ENCODE measurements at places on chromosomes 1 and 21.

DNA sequence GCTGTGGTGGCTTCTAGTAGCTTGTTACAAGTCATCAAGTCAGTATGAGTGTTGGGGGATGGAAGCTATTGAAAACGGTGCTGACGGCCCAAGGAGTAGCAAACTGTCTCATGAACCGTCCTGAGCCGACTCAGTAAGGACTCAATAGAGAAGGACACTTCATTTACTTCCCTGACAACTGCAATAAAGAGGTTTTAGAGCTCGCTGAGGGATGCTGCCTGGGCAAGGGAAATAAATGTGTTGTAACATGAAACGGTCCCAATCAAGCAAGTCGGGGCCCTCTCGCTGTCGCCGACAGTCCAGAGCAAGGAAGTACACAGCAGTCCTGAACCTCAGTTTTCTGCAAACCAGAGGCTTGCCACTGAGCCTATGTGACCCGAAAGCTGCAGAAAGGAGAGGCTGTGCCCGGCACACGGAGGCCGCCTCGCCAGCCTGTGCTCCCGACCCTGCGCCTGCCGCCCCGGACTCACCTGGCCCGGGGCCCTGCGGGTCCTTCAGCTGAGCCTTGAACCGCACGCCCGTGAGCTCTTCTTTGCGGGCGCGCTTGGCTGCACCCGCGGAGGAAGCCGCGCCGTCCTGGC lies 423 bp downstream of the URB1 start:
- no peak for DNase-seq

DNA sequence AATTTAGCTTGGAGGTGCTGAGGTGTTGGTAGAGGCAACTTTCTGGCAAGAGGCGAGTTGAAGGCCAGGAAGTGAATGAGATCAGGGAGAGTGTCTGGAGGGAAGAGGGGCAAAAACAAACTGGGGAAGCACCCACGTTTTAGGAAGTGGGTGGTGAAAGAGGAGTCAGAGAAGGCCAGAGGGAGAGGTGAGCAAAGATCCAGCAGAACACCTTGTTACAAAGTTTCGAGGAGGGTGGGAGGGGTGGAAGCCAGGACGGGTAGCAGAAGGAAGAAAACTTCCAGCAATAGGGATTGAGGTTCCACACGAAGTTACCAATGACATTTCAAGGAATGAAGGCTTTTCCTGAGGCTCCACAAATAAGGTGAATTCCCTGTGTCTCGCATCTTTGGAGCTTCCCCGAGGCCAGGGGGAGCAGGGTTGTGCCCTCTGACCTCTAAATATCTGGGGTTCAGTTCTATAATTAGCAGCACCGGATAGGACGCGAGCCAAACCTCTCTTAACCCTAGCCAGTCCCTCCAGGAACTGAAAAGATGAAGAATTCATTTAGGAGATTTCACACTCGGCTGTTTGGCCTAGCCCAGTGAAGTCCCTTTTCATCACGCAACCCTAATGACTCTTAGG lies 578 bp upstream of the SESN2 start:
- DNase-seq: no peak

DNA sequence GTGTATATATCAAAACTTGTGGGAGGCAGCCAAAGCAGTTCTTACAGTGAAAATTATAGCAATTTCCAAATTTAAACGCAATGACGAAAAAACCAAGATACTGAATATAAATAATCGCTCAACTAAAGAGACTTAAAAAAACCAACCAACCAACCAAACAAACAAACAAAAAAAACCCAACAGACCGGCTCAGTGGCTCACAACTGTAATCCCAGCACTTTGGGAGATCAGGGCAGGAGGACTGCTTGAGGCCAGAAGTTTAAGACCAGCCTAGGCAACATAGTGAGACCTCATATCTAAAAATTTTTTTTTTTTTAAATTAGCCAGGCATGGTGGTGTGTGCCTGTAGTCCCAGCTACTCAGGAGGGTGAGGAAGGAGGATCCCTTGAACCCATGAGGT lies 23.4 kb downstream of the RPL5 start:
- DNase-seq: no peak

DNA sequence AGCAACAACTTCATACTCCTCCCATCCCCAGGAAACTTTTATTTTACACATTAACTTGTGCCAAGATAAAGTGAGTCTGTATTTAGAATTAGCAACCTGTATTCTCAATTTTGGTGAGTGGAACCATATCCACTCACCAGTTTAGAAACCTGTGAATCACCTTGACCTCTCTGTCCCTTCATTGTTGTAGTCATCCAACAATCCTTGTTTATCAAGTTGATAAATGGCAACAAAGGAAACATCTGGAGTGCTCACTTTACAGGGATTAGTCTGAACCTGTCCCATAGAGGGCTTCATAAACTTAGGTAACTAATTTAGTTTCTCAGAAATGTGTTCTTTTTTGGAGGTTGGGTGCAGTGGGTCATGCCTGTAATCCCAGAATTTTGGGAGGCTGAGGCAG lies 3.9 kb upstream of the CLSPN start:
- DNase-seq: no peak

DNA sequence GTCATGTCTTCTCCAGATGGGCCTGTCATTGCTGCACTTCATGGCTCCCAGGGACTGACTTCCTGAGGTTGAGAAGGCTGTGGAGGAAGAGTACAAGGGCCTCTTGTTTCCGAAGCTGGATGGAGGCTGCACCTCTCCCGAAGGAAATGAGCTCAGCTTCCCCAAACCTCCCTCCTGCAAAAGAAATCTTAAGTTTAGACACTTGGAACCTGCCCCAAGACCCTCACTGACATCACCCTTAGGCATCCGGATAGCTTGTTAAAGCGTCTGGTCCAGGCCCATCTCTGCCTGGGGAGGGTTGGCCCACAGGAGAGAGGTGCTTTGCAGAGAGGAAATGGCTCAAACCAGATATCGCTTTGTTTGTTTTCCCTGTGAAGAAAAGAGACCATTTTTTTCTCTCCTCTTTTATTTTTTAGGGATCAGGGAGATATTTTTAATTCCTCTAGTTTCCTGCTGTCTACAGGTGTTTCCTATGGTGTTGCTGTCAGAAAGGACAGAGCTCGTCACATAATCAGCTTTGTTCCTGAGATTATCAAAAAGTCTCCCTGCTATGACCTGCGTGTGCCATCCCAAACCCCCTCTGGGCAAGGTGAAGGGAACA lies 25.0 kb downstream of the RCSD1 start:
- DNase-seq: no peak

GRCh38 chr1:96416111-96416595 lies 305.4 kb upstream of the PTBP2 start:
- no peak for DNase-seq

GRCh38 chr1:170200621-170201397 lies 55.0 kb downstream of the NTMT2 start:
- DNase-seq: no peak

DNA sequence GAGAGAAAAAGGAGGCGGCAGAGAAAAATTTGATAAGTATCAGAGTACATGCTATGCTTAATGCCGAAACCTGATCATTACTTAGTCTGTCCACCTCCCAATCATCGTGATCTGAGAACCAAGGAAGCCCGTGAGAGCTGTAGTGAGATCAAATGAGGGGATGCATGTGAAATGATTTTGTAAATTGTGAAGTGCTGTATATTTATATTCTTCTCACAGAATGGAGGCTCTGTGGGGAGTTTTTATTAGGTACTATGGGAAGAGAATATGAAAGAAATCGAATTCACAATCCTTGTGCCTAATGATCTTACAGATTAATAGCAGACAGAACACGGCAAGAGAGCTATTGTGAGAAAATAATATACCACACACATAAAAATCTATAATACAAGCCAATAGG lies 115.5 kb downstream of the LYPLAL1 start:
- no peak for DNase-seq

GRCh38 chr1:156590326-156591180 lies 1.0 kb upstream of the NAXE start:
- no peak for DNase-seq

DNA sequence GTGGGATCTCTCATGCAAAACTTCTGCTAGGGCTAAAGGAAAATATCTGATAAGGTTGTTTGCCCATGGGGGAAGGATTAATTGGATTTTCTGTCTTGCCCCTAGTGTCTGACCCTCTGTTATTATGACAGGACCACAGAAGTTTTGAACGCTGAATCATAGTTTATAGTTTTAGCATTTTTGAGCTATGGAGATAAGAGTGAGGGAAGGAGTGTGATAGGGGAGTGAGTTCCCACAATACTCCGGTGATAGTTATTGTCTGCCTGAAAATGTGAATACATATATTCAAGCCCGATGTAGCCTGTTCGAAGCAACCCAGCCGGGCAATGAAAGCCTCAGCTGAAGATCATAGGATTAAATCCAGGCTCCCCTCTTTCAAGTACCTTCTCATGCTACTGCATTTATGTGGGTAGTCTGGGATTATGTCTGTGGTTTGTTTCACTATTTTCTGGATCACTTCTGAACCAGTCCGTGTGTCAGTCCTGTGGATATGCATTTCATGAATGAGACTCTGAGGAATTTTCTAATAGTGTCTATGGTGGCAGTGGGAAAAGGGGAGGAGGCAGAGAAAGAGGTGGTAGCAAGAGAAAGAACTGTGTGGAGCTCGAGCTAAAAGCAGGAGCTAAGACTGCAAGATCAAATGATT lies 258.7 kb downstream of the DISC1 start:
- DNase-seq: no peak

DNA sequence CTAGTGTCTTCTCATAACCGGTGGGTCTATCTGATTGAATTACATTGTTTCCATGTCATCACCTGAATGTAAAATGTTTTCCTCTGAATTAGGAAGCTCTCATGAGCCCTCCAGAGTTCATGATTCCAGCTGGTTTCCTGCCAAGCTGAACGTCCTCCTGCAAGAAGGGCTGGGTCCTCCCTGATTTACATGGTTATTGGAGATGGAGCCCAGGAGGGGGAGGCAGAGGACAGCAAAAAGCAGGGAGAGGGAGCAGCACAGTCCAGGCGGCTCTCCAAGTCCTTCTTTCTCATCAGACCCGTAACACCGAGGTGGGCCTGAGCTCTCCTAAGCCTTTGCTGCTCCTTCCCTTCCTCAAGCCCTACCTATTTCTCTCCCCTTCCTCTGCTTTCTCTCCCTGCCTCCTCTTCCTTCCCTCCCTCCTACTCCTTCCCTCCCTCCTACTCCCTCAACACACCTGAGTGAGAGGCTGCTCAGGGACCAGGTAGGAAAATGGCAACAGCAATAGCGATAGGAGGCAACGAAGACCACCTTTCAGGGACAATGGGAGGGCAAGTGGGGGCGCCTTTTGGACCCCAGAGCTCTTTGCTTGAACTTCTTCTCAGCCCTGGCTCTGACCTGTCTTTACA lies 265.9 kb downstream of the PRDM2 start:
- peak; percentile 74 for DNase-seq

DNA sequence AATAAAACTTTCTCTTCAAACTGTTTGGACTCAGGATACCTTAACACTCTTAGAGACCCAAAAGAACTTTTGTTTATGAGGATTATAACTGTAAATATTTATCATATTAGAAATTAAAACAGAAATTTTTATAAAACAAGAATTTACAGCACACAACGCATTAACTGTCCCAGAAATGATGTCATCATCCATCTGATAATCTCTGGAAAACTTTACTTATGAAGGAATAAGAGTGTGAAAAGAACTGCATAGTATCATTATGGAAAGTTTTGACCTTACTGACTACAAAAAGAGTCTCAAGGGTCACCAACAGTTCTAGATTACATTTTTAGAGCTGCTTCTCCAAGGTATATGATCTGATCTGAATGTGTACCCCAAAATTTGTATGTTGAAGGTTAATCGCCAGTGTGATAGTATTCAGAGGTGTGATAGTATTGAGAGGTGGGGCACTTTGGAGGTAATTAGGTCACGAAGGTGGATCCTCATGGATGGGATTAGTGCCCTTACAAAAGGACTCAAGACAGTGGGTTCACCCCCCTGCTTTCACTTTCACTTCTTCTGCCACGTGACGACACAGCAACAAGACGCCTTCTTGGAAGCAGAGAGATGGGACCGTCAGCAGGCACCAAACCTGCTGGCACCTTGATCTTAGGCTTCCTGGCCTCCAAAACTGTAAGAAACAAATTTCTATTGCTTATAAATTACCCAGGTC lies 95.7 kb upstream of the NR5A2 start:
- no peak for DNase-seq

DNA sequence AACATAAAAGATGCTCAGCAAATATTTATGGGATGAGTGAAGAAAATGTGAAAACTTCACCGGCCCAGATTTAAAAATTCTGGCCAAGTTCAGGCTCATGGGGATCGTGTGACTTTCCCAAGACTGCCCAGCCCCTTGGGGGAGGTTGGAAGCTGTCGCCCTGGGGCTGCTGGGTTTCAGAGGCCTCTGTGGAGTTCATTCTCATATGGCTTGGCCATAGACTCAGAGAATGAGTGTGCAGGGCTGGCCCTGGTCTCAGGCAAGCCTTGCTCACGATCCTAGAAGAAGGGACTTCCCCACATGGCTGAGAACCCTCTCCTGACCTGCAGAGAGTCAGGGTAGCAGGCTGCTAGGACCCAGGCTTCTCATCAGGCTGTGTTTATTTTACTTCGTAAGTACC lies 24.6 kb downstream of the PADI2 start:
- no peak for DNase-seq

- no peak for DNase-seq
Observed at GRCh38 chr1:207463571-207463970, 9.4 kb downstream of the CR2 start.

- DNase-seq: peak; percentile 75
Observed at GRCh38 chr1:20551945-20552727, at the start of gene FAM43B. TSS of gene FAM43B (plus strand) at chr1:20552573. CDS start at chr1:20552974, 401 bp downstream.

DNA sequence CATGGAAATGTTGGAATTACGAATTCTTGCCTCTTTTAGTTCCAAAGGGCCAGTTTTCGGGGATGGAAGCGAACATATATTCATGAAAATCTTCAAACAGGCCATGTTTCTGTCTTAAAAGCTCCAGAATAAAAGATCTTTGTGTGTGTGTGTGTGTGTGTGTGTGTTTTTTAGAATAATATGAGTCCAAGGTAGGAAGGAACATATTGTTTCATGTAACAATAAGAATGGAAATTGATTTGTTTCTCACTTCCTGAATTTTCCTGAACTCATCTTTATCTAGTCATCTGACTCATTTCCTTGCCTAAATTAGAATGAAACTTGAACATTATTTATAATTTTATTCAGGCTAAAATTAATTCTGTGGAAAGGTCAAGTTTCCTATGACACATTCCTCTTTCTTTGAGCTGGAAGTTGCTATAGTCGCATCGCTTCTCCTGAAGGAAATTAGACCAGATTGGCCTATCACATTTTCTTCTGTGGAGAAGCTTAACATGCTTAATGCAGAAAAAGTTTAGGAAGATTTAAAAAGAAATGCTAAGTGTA lies 805.1 kb upstream of the ADAMTS5 start:
- DNase-seq: no peak

DNA sequence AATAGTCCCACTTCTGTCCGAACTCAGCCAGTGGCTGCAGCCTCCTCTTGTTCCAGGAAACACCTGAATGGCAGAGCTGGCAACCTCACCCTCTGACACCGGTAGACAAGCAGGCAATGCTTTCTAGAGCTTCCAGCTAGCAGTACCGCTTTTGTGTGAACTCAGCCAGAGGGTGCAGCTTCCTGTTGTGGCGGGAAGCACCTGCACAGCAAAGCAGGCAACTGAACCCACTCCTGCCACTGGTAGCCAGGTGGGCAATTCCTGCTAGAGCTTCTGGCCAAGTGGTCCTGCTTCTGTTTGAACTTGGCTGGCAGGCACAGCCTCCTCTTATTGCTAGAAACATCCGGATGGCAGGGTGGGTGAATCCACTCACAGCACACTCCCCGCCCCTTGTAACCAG lies 40.1 kb upstream of the TMPRSS15 start:
- DNase-seq: no peak

- no peak for DNase-seq
Observed at GRCh38 chr1:229434005-229434640, at the start of gene ACTA1. TSS of gene ACTA1 (minus strand) at chr1:229434094. CDS start at chr1:229433115, 979 bp downstream.
